ENCODE measurements at places on chromosomes 7 and 10. TPM values are rescaled to one million over a fixed set of nuclear protein-coding genes. Genes with fewer than 3 reads are reported as not detected.

STRIP2 gene
- 1.3 TPM for total RNA-seq

TAS2R41 gene
- not detected for total RNA-seq

ZNF862 gene
- 14.6 TPM for total RNA-seq

PNLIPRP1 gene
- total RNA-seq, result not detected

H2BK1 gene
- total RNA-seq, result not detected

DNAJC30 gene
- 10.2 TPM for total RNA-seq

DNAH11 gene
- total RNA-seq, result 3.4 TPM

TFR2 gene
- total RNA-seq, result 0.41 TPM

GRID2IP gene
- 0.46 TPM for total RNA-seq

NFKB2 gene
- 36.8 TPM for total RNA-seq

SPDYE1 gene
- not detected for total RNA-seq

NAT16 gene
- total RNA-seq, result not detected

GPR22 gene
- not detected for total RNA-seq

FZD1 gene
- total RNA-seq, result 25.7 TPM

ZMIZ2 gene
- 95.4 TPM for total RNA-seq

BLNK gene
- total RNA-seq, result 8.8 TPM

SLC29A3 gene
- total RNA-seq, result 14.8 TPM

IQCE gene
- 22.2 TPM for total RNA-seq

KCNH2 gene
- total RNA-seq, result 3.6 TPM

SLC13A1 gene
- total RNA-seq, result not detected

BNIP3 gene
- total RNA-seq, result 38.2 TPM

PIK3AP1 gene
- total RNA-seq, result 65.2 TPM

SPDYE5 gene
- not detected for total RNA-seq

ADAP1 gene
- 30.7 TPM for total RNA-seq

FOXI2 gene
- not detected for total RNA-seq

HIF1AN gene
- total RNA-seq, result 36.8 TPM

SYCE1 gene
- total RNA-seq, result 0.87 TPM

RPEL1 gene
- not detected for total RNA-seq

ADCY1 gene
- total RNA-seq, result 3.9 TPM

SLC26A3 gene
- not detected for total RNA-seq

CELF2 gene
- total RNA-seq, result 110 TPM

GRM8 gene
- total RNA-seq, result not detected

All from upper lobe of right lung (tissue), 1 donor.